ENCODE measurements at places on chromosomes 7 and 10.

DNA sequence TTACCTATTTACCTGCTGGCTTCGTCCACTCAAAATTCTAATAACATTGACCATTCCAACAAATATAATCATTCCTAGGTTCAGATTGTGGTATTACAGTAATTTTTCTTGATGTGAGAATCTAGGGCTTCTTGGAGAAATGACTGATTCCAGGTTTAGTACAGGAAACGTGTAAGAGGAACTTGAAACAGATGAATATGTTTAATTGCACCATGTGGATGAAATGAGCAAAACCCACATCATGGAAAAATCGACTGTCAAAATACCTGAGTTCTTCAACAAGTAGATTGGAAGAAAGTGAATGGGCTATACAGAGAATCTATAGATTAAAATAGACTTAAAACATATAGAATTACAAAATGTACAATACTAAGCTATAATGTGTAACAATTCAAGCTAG lies 24.9 kb upstream of the OR9A4 start:
- no peak for DNase-seq

- DNase-seq = no peak
These were observed 32.4 kb downstream of the ACTA2 start for GRCh38 chr10:88920198-88920597.

GRCh38 chr10:114157912-114158311 lies 16.1 kb downstream of the CCDC186 start:
- DNase-seq = no peak

- DNase-seq = peak; percentile 34
These were observed 22.1 kb upstream of the OPN4 start for GRCh38 chr10:86632009-86632800.

GRCh38 chr10:6995341-6995740 lies 415.3 kb upstream of the PRKCQ start:
- no peak for DNase-seq

GRCh38 chr7:98186452-98187137 lies 24.6 kb upstream of the BHLHA15 start:
- no peak for DNase-seq

DNA sequence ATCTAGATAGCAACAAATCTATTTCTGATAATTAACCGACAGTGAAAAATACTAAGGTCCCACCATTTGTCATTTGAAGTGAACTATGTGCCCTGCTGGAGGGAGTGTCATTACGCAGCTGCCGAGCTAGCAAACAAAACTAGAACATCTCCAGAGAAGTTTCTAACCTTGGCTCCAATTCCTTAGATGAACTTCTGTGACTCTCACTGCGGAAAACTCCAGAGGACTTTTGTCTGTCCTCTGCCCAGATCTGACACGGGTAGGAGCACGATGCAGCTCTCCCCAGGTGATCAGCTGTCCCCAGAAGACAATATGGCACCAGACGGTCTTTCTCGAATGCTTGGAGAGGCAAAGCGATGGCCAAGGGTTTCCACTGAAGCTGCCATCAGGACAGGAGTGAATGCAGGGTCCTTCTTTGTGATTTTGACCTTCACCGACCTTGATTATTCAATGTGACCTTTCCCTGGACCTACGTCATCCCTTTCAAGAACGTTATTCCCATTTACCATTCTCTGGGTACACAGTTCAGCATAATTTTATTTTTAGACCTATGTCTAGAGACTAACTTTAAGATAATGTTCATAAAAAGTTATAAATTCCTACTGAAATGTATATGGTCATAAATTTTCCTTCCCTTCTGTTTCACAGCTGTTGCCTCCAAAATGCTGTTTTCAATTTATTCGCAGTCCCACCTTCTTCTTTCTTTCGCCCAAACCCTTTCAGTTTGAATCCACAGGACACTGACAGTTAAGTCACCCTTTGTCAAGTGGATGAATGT lies 116.7 kb upstream of the C7orf33 start:
- DNase-seq = no peak

- no peak for DNase-seq
These were observed 4.4 kb downstream of the MEOX2 start for GRCh38 chr7:15682111-15682510.

- DNase-seq = peak; percentile 75
These were observed 123.9 kb upstream of the PPIF start for GRCh38 chr10:79223091-79224048.

DNA sequence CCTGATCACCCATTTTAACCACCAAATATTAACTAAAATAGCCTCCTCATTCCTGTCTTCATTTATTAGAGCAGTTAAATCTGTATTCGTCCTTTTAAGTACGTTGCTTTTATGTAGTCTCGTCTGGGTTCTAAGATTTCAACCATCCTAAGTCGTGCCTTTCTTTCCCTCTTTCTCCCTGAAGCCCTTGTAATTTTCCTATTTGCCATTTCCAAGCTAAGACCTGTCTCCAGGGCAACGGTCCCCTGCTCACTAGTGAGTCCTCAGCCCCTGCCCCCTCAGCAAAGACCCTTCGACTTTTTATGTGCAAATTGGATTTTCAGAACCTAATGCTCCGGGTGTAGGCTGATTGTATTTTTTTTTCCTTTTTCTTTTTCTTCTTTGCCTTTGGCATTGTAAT lies 16.1 kb upstream of the MEST start:
- peak; percentile 69 for DNase-seq

DNA sequence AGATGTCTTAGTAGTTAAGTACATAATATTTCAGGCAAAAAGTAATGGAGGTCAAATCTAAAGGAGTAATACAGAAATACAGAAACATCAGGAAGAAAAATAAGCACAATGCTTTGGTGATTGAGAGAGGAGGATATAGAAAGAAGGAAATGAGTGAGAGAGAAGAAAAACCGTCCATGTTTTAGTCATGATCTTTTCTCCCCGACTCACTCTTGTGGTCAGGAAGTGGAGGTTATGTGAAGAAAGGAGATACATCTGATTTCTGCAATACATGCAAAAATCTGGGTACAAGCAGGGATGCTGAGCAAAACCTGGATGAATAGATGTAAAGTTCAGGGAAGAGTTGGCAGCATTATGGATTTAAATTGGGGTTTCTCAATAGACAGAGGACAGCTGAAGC lies 1122.5 kb downstream of the SORCS3 start:
- DNase-seq = no peak

- no peak for DNase-seq
These were observed 31.0 kb downstream of the DENND2A start for GRCh38 chr7:140609646-140610045.

GRCh38 chr7:81111781-81112540 lies 193.1 kb upstream of the SEMA3C start:
- DNase-seq = no peak

- peak; percentile 56 for DNase-seq
These were observed 388.7 kb upstream of the MGMT start for GRCh38 chr10:129078346-129078745.

GRCh38 chr10:132062641-132063390 lies 2.9 kb upstream of the JAKMIP3 start:
- no peak for DNase-seq

Data from brain (organoid and tissue), 16 donors.